NCI-H226 (cell line): ENCODE measurements at places on chromosomes 6 and 20.

DNA sequence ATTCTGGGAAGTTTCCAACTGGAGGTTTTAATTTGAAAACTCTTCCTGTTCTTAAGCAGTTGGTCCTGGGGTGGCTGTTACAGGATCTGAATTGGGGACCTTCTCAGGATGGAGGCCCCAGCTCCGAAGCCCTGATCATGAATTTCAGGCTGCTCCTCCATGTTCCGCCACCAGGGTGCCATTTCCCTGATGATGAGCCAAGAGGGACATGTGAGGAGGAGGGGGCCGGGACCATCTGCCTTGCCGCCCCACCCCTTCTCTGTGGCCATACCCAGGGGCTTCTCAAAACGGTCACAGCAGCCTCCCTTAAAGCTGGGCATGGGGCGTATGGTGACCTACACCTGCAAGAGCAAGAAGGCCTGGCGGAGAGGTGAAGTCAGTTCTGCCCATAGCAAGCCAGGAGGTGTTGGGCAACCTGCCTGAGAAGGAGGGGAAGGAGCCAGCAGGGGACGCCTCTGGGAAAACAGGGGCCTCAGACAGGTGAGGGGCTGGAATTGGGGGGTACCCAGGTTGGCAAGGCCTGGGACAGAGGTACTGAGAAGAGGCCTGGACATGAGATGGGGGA lies 3.6 kb upstream of the BAK1 start:
- no peak for DNase-seq

DNA sequence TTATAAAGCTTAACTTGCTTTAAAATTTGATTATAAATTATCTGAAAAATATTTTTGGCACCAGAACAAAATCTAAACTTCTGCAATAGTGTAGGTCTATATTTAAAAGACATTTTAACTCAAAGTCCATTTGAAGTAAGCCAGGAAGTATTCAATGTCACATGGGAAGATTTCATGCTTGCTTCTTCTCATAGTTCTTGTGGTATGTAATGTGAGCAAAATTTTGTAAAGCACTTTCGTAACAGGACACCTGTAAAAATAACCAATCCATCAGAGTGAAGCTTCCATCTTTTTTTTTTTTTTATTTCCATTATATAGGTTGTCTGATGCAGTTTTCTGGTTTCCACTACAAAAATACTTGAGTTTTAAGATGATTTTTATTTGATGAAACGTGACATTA lies 386.1 kb downstream of the LAMA2 start:
- no peak for DNase-seq

DNA sequence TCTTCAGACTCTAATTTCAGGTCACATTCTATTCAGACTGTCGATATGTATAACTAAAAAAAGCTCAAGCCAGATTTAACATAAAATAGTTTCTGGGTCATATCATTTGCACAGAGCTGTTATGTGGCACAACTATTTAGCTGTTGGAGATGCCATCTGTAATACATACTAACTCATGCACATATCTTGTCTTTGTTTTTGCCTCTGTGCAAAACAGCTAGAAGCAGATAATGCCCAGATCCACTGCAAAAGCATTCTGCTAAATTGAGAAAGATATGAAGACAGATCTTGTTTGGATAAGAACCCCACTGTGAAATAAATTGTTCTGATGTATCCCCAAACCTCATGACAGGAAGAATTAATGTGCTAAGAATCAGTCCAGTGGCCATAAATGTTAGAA lies 522.8 kb upstream of the AGPAT4 start:
- DNase-seq = no peak

DNA sequence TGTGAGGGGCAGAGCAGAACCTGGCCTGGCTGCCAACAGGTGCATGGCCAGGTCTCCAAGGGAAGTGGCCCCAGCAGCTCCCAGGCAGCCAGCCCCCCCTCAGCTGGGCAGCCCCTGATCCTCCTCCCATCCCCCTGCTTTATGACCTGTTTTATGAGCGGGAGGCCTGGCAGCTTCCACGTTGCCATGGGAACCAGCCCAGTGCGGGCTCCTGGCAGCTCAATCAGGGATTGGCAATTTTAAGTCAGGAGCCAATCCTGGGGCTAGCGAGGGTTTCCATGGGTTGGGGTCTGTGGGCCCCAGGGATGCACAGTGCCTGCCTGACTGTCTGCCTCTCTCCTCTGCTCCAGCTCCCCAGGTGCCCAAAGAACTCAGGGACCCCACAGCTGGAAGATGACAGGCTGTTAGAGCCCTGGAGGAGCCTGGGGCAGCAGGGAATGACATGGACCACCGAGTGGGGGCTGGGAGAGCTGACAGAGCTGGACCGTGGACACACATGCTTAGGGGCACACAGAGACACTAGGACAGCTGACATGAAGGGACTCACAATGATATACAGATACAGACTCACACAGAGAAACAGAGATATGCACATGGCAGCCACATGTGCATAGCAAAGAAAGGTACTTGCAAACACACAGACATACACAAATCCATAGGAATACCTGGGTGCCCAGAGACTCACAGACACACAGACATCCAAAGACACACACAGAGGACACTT lies 56.5 kb upstream of the SIRPA start:
- no peak for DNase-seq

DNA sequence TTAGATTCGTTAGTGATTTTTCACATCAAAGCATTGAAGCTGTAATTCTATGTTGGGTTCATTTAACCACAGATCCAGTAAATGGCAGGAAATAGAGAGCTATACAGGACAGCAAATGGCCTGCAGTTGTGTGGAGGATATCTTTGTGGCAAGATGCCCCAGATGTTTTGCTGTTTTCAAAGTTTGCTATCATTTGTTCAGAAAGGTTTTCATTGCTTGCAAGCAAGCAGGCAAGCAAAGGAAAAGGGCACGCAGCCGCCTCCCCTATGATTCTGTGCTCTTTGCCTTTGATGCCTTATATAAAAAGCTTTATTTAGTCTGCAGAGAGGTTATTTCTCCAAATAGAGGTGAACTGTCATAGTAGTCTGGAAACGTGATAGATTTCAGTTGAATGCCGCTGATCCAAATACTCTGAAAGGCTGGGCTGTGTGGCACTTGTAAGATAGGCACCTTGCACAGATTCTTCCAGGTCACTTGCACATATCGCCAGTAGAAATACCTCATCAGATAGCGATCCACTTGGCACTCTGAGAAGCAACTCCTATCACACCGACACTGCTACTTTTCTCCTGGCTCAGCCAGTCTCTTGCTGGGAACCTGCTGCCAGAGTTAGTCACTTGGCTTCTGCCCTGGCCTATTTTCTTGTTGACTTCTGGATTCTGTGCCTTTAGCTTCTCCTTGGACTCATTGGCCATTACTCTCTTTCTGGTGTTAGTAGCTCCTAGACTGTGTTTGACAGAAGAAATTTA lies 66.4 kb downstream of the UTRN start:
- no peak for DNase-seq

DNA sequence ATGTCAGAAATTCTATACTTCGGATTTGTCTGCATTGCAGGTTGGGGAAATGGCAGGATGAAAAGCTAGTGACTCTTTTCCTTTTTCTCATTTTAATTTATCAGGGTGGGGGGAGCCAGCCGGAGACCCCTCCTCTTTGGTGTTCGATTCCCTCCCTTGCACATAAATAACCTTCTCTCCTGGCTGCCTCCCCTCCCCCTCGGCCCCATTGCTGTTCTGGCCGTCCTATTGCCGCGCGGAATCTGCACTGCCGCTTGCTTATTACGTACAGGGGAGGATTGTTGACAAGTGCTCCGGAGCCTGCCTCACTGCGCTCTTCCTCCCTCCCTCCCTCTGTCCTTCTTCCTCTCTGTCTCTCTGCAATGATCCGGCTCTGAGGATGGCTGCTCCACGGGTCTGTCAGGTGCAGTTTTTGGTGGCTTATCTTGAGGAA lies 154.7 kb downstream of the JARID2 start:
- no peak for DNase-seq

- no peak for DNase-seq
Observed at GRCh38 chr6:12875051-12875450, 158.5 kb downstream of the PHACTR1 start.

DNA sequence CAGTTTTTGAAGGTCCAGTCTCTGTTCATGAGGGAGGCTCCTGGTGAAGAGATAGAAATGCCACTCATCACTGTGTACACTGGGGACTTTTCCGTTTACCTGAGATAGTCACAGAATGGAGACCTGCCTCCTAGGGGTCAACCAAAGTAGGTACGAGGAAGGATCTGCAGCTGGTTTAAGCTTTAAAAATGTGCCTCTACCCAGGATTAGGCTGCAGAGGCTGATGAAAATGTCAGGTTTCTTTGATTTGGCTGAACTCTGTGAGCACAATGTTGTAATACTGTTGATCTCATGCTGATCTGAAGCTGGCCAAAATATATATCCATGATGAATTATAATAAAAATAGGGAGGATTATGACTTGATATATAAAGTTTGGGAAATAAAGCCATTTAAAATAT lies 182.7 kb downstream of the ADAT2 start:
- no peak for DNase-seq

DNA sequence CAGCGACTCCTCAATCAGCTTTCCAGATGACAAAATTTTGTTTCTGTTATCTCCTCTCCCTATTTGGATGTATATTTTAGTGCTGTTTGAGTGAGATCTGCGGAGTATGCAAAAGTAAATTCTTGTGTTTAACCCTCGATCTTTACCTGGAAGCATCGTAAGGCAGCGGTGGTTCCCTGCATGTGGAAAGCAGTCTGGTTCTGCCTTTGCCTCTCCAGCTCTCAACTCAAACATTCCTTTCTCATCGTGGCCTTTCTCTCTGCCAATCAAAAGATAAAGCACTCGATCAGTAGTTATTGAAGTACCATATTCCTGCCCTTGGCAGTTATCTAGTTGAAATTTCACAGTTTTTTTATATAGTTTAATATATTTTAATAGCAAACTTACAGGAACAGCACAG lies 44.0 kb upstream of the BTN3A2 start:
- DNase-seq = no peak

GRCh38 chr6:167782698-167783517 lies 43.8 kb upstream of the AFDN start:
- DNase-seq = no peak

DNA sequence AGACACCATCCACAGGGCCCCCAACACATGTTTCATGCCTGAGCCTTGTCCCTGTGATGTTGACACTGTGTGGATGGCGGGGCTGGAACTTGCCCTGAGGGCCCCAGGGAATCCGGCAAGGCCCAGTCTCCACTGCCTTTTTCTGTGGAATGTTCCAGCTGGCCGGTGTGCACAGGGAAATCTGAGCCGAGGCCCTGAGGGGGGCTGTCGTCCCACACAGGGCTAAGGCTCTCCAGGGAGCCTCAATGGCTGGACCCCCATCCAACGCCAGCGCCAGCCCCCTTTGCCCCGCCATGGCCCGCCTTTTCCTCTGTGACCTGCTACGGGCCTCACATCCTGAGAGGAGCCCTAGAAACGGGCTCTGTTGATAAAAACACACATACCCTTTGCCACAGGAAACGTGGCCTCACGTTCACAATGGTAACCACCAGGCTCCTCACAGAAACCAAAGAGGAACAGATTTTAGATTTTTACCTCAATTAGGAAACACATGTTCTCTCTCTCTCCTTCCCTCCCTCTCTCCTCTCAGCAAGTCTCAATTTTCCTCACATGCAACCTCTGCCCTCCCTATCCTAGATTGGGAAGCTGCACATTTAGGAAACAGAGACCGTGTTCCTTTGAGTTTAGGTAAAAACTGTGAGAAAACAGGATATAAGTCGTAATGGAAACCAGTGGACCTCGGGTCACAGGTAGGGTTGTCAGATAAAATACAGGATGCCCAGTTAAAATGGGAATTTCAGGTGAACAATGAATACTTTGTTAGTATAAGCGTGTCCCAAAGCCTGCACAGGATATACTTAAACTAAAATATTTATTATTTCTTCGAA lies 13.7 kb upstream of the ZNF831 start:
- DNase-seq = no peak

- peak; percentile 32 for DNase-seq
Observed at GRCh38 chr6:129845696-129846095, 15.4 kb downstream of the TMEM244 start.

DNA sequence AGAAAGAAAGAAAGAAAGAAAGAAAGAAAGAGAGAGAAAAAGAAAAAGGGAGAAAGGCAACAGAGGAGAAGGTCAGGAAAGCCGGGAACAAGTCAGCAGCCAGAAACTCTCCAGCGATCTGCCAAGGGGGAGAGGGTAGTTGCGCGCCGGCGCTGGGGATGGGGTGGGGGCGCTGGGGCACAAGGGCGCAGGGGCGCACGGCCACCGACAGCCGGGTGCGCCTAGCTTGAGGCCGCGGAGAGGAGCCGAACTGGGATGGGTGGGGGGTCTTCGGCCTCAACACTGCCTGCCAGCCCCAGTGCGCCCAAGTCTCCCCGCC lies 533 bp upstream of the RSPO3 start:
- DNase-seq = no peak

- no peak for DNase-seq
Observed at GRCh38 chr6:73377225-73377624, 7.5 kb upstream of the OOEP start.

DNA sequence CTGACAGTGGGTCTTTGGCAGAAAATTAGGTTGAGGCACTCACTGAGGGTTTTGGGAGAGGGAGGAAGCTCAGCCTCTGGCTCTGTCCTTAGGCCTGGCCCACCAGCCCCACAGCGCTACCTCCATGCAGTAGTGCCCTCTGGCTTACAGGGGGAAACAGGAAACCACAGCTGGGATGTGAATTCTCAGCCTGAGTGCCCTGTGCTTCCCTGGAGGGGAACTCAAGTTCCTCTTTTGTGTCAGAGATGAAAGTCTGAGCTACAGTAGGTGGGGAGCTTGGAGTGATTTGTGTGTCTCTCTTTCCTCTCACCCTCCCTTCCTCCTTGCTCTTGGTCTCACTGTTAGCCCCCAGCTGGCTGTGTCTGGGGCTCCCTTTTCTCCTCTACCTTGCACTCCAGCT lies 48.2 kb upstream of the BLCAP start:
- no peak for DNase-seq

- no peak for DNase-seq
Observed at GRCh38 chr6:17475606-17476244, 82.3 kb downstream of the CAP2 start.

GRCh38 chr6:23790756-23791155 lies 335.3 kb upstream of the NRSN1 start:
- DNase-seq = no peak

DNA sequence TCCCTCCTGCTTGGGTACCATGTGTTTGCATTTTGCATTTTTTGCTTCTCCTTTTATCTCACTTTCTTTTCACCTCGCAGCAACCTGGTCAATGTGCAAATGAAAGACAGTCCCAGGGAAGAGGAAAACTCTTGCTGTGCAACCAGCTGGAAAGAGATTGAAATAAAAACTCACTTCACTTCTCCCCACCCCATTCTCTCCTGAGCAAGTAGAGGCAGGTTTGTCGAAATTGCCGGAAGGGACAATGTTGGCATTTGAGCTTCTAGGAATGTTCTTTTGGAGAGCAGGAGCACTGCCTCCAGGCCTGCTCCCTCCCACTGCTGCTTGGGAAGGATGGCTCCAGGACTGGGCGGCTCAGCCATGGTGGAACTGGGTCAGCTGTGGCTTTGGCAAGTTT lies 30.6 kb downstream of the KCNG1 start:
- DNase-seq = no peak

- DNase-seq = no peak
Observed at GRCh38 chr6:106087548-106088325, 1.6 kb downstream of the PRDM1 start.

- DNase-seq = no peak
Observed at GRCh38 chr6:48401016-48401415, 290.0 kb upstream of the PTCHD4 start.
